ENCODE measurements at places on chromosomes 5 and 9.

DNA sequence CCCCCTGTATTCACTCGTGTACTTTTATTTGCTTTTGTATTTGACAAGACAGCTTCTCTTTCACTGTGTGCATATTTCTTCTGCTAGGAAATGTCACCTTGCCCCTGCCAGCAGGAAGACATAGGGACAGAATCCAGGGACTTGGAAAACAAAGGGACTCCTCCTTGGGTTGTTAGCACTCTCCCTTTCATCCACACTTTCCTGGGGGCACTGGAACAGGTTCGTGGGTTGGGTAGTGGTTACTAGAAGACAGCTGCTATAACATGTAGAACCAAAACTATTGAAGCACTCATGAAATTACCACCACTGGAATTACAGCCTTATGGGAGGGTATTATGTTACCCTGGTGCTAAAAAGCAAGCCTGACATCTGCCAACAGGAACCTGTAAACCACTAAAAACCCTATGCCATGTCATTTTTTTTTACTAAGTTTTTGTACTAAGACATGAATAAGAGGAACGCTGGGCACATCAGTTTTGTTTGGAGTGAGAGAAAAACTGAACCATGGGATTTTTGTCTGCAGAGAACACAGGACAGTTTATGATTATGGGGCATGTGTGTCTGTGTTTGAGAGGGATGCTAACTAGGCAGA lies 4.7 kb upstream of the CCL28 start:
- no peak for DNase-seq

DNA sequence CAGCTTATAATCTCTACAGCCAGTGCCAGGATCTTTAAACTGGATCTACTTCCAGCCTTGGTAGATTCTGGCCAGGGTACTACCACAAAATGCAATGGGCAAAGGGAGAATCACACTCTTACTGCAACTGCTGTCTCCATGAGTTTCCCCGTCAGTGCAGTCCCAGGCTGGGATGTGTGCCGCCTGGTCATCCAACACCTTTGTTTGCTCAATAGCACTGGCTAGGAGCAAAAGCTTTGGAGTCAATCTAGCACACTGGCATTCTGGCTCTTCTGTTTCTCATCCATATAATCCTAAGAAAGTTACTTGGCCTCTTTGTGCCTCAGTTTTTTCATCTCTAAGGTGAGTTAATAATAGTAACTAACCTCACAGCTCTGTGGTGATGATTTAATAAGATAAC lies 96.9 kb downstream of the FBN2 start:
- no peak for DNase-seq

DNA sequence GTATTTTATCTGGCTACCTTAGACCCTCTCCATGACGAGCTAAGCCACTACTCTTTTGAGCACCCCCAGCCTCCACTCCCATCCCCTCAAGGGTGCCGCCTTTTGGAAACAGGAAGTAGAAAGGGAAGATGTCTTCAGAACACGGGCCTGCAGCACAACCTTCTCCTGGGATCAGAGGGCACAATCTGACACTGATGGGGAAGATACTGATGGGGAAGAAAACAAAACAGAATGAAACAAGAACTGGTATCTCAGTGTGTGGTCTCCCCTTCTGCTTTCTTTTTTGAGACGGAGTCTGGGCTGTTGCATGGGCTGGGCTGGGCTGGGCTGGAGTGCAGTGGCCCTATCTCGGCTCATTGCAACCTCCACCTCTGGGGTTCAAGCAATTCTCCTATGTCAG lies 539.7 kb upstream of the DAP start:
- no peak for DNase-seq

DNA sequence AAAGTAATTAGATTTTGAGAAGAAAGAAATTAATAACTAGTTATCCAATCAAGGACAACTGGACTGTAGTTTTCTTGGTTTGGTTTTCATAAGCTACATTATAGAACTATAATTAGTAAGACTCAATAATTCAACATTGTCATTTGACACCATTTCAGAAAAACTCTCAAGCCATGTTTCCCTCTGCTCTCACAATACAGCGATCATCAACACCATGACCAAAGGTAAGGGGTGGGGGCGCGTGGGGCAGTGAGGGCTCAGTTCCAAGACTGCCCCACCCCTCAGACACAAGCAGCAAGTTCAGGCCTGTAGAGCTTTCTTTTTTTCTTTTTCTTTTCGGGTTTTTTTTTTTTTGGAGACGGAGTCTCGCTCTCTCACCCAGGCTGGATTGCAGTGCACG lies 6.4 kb downstream of the CMBL start:
- DNase-seq, result no peak

GRCh38 chr5:162052676-162053075 lies 14.9 kb upstream of the GABRG2 start:
- DNase-seq, result no peak

- no peak for DNase-seq
Observed at GRCh38 chr9:122318284-122318683, 52.5 kb upstream of the PTGS1 start.

DNA sequence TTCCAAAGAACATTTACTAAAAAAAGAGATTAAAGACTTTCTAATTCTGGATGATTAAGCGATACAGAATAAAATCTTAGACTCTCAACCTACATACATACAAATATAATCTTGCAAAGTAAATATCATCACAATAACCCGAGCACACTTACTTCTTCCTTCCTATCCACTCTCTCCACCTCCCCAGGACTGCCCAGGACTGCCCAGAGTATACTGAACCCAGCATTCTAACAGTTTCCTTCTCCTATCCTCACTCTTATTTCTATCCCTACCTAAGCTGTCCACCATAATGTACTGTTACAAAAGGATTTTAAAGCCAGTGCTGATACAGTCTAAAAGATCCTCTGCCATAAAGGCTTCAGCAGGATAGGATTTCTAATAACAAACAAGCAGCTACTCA lies 413.3 kb upstream of the POU5F2 start:
- no peak for DNase-seq

GRCh38 chr9:80094176-80094771 lies 522.5 kb downstream of the TLE4 start:
- DNase-seq, result no peak

DNA sequence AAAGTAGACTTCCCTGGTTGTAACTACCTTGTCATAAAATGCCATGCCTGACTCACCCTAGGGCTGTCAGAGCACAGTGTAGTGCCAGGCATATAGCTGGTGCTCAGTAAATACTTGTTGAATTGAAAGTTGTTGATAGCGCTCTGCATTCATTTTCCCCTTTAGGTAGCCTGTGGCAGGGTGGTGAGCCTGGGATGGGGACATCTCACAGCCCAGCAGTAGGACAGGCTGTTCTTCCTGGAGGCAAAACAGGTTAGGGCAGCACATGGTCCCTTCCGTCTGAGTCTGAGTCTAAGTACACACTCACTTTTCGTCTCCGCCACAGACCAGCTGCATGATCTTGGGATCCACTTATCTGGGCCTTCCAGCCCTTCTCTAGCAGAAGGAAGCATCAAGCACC lies 401.9 kb downstream of the ZSWIM6 start:
- no peak for DNase-seq

DNA sequence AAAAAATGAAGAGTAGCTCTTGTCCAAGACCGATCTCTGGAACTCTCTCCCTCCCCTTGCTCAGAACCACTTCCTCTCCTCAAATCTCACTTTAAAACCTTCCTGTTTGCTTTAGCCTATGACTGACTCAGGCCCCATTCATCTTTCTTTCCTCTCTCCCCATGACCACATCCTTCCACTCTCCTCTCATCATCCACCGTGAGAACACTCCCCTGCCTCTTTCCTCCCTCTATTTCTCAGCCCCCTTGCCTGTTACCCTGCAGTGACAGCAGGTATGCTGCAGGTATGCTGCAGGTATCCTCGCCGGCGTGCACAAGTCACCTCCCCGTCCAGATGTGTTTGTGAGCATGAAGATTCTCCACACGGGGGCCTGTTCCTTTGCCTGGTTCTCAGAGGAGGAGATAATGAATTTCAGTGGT lies 505.3 kb downstream of the CCDC171 start:
- no peak for DNase-seq

- DNase-seq, result no peak
Observed at GRCh38 chr5:169904059-169904458, 76.2 kb downstream of the INSYN2B start.

GRCh38 chr5:61918611-61919010 lies 387.4 kb upstream of the KIF2A start:
- DNase-seq, result no peak

- DNase-seq, result no peak
Observed at GRCh38 chr9:21982391-21982790, 11.8 kb downstream of the CDKN2A start.

DNA sequence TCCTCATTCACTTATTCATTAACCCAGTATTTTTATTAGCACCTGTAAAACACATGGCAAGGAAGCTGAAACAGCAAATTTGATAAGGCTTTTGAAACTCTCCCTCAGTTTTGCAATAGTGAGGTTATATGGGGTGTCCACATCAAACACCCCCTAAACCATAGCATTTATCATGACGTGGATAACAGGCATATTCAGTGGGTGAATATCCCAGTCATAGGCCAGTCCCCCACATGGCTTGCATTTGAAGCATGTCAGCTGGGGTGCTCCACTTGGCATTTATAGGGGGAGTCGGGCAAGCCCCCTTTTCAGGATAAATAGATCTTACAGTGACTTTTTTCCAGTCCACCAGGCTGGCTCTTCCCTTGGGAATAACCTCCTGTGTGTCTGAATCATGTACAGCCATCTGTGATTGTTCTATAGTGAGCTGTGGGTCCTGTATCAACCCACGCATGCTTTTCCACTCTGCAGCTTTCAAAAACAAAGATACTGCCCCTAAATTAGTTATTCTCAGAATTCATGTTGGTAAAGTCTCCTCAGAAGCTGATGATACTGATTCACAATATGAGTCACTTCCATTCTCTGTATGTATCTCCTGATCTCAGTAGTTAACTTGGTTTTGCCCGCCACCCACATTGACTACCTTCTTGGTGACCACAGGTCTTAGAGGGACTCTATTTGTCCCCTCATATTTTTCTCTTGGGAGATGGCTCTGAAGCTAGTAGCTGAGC lies 84.4 kb upstream of the SPIN1 start:
- peak; percentile 51 for DNase-seq

DNA sequence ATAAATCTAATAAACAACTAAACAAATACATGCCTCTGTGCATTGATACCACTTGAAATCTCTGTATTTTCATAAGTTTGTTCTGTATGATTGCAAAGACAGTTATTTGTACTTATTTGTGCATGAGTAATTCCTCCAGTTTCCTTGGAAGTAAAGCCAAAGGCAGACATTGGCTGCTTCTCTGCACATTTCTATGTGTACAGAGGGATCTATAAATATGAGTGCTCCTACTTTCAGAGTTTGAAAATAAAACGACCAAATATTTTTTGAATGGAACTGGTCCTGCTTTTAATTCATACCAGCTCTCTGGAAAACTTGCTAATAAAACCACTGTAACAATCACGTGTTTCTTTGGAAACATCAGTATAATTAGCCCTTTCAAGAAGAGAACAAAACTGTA lies 306.5 kb downstream of the MAN2A1 start:
- no peak for DNase-seq

DNA sequence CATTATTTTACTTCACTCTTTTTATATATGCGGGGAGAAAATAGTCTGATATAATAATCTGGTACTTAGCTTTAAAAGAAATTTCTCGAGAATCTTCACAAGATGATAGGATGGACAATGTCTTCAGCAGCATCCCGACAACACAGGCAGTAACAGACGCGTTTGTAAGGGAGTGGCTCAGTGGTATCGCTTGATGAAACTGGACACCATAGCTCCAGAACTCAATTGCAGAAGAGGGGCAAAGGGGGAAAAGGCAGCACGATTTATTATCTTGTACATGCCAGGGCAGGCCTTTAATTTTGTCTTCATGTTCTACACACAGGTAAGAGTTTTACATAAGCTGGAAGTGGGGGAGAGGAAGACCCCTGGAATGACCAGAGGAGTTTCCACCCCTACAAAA lies 15.7 kb downstream of the IL4 start:
- DNase-seq, result no peak

- no peak for DNase-seq
Observed at GRCh38 chr5:147156012-147156411, 78.8 kb upstream of the STK32A start.

DNA sequence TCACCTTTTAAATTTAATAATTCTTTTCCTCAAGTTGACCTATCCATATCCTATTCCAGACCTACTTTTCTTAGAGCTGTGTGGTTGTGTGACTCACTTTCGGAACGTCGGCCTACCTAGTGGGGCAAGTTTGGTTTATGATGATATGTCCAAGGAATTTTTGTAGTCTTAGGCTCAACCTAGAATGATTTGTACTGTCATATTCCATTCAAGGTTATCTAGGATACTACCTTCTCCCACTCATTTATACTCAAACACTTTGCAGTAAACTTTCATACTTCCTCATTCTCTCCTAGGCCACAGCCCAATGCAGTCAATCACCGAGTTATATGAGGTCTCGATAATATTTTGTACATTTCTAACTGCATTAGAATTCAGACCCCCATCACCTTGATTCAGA lies 61.9 kb downstream of the PIK3R1 start:
- DNase-seq, result no peak

DNA sequence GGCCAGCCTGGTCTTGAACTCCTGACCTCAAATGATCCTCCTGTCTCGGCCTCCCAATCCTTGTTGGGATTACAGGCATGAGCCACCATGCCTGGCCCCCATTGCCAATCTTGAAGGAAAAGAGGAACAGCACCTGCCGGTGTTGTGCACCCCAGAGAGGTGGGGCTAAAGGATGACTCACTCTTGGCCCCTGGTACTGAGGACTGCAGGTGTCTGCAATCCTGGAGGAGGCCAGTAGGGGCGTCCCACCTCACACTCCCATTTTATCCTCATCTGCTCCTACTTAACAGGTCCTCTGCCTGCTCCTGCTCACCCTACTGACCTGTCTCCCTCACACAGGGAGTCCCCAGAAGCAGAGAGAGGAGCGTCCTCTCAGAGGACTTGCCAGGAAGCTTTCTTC lies 390.4 kb downstream of the ARHGEF28 start:
- DNase-seq, result no peak

DNA sequence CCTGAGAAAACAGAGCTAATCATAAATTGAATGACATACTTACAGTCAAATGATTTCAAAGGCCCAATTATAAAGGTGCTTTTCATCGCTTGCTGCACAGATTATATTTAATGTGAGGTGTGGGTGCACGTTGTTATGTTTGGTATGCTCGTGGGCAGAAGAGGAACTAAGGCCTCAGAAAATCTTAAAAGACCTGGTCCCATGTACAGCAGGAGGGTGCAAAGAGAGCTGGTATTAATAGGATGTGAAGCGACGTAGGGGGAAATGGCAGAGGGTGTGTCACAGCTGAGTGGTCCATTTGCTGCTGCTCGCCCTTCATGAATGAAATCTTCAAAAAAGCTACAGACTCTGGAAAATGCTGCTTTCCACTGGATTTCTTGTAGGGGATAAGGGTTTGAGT lies 40.5 kb upstream of the IFNK start:
- no peak for DNase-seq

DNA sequence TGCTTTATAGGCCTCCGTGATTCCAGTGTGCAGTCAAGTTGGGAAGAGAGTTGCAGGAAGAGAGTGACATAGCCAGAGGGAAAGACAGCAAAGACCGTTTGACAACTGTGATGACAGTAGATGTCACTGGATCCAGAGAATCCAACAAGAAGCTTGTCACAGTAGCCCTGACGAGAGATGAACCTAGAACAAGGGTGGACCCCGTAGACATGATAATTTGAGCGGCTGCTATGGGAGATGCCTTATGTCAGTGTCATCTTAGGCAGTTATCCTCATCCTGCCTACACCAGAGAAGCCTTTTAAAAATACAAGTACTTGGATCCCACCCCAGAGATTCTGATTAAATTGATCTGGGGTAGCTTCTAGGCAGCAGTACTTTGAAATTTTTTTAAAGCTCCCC lies 125.4 kb downstream of the AOPEP start:
- DNase-seq, result no peak

- DNase-seq, result peak; percentile 31
Observed at GRCh38 chr5:131466171-131466766, 168.8 kb downstream of the RAPGEF6 start.

- DNase-seq, result no peak
Observed at GRCh38 chr9:79670269-79670961, 98.7 kb downstream of the TLE4 start.

Measured in suppressor macrophage treated with lipopolysaccharide for 1 hour (primary cell).